ENCODE measurements at places on chromosomes 3 and 15. TPM values are rescaled to one million over a fixed set of nuclear protein-coding genes. Genes with fewer than 3 reads are reported as not detected.

GPR87 gene
- total RNA-seq = 5.0 TPM

INKA1 gene
- 2.5 TPM for total RNA-seq

GOLGA6A gene
- not detected for total RNA-seq

MESP1 gene
- total RNA-seq = 2.7 TPM

ANKDD1A gene
- 0.51 TPM for total RNA-seq

CTXND1 gene
- total RNA-seq = not detected

MAP2K5 gene
- 3.2 TPM for total RNA-seq

CCR3 gene
- total RNA-seq = not detected

PLA2G4E gene
- total RNA-seq = not detected

DOCK3 gene
- 0.43 TPM for total RNA-seq
